Adrenal gland (tissue), 19 donors: ENCODE measurements at places on chromosomes 11 and 22. TPM values are rescaled to one million over a fixed set of nuclear protein-coding genes. Genes with fewer than 3 reads are reported as not detected.

Gene PAX6
- 0.30 TPM for polyA plus RNA-seq

Gene TTC36
- not detected for polyA plus RNA-seq

Gene MRPL23
- polyA plus RNA-seq = 1,024 TPM

Gene CASP5
- polyA plus RNA-seq = 0.27 TPM

Gene MS4A6E
- 11.2 TPM for polyA plus RNA-seq

Gene APOC3
- polyA plus RNA-seq = 0.20 TPM

Gene CD3G
- polyA plus RNA-seq = 0.44 TPM

Gene B4GALNT4
- polyA plus RNA-seq = 0.15 TPM

Gene P2RY6
- polyA plus RNA-seq = 2.3 TPM

Gene FOLH1
- 0.64 TPM for polyA plus RNA-seq

Gene MAJIN
- 0.29 TPM for polyA plus RNA-seq

Gene ZNF74
- polyA plus RNA-seq = 7.5 TPM

Gene CREB3L1
- 31.5 TPM for polyA plus RNA-seq

Gene APOA4
- polyA plus RNA-seq = not detected

Gene C11orf65
- polyA plus RNA-seq = 2.6 TPM

Gene MLC1
- polyA plus RNA-seq = not detected

Gene RAG2
- polyA plus RNA-seq = not detected

Gene HYOU1
- polyA plus RNA-seq = 47.0 TPM

Gene ROBO4
- polyA plus RNA-seq = 17.0 TPM

Gene TEX12
- polyA plus RNA-seq = 0.07 TPM

Gene TRIM49
- not detected for polyA plus RNA-seq

Gene RAB36
- 7.0 TPM for polyA plus RNA-seq

Gene MALAT1
- 973 TPM for polyA plus RNA-seq
